ENCODE measurements at places on chromosomes 6 and 20.

DNA sequence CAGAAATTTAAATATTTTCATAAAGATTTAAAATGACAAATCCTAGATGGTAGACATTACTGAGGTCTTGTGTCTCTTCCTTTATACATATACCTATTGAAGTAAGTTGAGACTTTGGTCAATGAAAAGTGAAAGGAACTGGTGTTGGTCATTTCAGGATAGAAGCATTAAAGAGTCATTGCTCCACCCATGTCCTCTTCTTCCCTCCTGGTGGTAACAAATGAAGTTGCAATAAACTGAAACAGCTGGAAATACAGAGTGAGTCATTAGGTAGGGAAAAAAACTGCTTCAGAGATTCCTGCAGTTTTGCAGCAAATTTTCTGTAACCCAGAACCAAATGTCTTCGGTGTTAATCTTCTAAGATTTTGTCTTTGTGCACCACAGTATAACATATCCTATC is 448.0 kb downstream of the EYS start:
- no peak for DNase-seq

- DNase-seq, result no peak
Observed at GRCh38 chr20:4369798-4370124, 351.9 kb upstream of the PRND start.

DNA sequence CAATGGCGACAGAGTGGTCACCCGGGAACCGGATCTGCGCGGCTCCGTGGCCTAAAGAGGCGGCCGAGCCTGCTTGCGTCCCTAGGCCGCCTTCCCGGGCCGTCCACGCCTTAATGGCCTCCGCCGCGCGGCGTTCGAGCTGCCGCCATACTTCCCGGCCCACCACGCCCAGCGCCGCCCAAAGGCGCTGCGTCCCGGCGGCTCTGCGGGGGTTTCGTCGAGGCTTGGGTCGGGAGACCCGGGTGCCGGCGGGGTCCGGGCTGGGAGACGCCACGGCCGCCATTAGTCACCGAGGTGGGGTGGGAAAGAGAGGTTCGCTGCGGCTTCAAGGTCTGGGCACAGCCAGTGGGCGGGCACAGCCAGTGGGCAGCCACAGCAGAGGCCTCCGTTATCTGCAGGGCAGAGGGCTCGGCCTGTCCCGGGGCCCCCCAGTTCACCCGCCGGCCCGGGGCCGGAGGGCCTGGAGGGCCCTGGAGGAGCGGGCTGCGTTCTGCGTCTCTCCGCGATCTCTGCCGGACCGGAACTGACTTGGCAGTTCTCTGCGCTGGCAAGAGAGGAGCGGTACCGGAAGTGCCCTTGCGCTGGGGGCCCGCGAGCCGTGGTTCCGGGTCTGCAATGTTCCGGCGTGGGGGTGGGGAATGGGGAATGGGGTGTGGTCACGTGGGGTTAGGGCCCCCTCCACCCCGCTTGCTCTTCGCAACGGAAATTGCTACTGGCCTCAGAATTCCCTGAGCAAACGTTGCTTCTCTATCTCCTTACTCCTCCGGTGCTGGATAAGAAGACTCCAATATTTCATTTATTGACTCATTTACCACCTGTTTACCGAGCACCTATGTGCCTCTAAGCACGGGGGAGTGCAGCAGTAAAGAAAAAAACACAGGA is 82.3 kb downstream of the CNBD2 start:
- peak; percentile 90 for DNase-seq

DNA sequence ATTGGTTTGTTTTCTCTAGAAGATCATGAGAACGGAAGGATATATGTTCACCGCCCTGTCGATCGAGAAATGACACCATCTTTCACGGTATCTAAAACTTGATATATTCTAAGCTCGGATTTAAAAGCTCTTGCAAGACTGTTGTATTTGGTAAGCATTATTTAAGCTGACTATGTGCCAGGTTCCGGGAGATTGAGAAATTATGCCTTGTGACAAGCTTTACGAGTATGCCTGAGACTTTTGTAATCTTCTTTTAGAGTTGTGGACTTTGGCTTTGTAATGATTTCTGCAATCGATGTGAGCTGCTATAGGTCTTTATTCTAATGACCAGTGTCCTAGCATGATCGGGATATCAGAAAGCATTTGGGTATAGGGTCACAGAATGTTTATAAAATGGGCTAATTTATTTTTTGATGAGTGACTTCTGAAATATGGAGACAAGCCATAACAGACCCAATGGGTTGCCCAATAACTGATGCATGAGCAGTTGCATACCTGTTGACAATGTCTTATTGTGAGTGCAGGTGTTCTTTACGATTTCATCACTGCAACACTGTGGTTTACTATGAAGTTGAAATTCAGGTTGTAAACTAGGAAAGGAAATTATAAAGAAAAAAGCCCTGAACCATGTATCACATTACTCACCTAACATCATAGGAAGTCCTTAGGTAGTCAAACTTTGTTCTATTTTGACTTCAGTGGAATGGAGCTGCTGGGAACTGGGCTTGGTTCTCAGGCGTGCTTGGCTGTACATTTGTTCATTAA is 14.0 kb downstream of the CDH26 start:
- DNase-seq, result no peak

- no peak for DNase-seq
Observed at GRCh38 chr20:49230561-49231133, 11.4 kb downstream of the DDX27 start.

GRCh38 chr20:51592564-51592963 is 50.0 kb upstream of the NFATC2 start:
- DNase-seq, result no peak

- DNase-seq, result no peak
Observed at GRCh38 chr6:139728876-139729427, 354.5 kb upstream of the CITED2 start.

DNA sequence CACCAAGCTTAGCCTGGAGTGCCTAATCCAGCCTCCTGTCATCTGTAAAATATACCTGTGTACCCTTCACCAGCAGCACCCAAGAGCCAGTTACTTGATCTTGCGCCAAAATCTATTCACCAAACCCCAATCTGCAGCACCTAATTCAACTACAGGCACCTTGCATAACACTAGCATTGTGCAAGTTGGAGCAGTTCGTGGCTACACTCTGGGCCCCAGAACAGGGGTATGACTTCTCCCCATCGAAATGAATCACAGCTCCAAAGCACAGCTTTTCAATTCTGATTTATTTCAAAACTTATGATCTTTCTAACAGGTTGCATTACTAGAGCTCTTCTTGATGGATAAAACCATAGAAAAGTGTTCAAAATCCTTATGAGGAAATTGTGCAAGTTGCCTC is 100.4 kb upstream of the TCF21 start:
- DNase-seq, result no peak

DNA sequence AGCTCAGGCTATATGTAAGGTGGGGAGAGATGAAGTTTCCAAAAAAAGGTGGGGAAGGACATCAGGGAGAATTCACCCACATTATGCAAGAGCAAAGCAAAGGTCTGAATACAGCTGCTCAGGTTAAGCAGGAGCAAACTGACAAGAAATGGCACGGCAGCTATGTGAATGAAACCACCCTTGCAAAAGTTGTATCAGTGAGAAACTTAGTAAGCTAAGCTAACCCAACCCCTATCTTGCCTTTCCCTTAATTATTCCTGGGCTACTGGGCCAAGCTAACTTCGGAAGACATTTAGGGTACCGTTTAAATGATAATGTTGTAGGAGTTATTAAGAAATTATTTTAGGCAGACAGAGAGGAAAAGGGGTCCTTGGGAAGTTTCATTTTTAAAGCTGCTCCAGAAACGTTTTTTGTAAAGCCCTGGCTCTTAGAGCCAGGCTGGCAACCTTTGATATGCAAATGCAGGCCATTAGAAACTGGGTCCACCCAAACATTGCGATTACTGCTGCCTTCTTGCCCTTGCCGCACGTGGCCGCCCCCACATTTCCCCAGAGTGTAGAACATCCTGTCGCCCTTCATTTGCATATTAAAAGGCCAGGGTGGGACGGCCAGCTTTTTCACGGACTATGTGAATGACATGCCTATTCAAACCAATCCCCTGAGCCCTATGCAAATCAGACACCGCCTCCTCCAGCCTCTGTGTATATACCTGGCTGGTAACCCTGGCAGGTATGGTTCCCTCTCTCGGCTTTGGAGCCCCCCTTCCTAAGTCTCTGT is 60.5 kb upstream of the SAMD5 start:
- no peak for DNase-seq

GRCh38 chr6:35356391-35356790 is 14.0 kb downstream of the PPARD start:
- no peak for DNase-seq

DNA sequence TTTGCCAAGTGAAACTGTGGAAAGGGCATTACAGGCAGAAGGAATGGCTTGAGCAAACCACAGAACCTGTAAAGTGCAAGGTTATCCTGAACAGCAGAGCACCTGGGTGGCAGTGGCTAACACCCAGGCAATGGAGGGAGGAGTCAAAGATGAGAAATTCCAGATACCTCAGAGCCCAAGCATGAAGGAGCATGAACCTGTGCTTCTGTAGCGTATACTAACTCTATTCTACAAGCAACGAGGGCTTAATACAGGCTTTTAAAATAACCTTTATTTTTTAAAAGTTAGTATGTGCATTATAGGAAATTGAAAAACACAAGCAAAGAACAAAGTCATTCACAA is 77.0 kb downstream of the CNBD2 start:
- no peak for DNase-seq

DNA sequence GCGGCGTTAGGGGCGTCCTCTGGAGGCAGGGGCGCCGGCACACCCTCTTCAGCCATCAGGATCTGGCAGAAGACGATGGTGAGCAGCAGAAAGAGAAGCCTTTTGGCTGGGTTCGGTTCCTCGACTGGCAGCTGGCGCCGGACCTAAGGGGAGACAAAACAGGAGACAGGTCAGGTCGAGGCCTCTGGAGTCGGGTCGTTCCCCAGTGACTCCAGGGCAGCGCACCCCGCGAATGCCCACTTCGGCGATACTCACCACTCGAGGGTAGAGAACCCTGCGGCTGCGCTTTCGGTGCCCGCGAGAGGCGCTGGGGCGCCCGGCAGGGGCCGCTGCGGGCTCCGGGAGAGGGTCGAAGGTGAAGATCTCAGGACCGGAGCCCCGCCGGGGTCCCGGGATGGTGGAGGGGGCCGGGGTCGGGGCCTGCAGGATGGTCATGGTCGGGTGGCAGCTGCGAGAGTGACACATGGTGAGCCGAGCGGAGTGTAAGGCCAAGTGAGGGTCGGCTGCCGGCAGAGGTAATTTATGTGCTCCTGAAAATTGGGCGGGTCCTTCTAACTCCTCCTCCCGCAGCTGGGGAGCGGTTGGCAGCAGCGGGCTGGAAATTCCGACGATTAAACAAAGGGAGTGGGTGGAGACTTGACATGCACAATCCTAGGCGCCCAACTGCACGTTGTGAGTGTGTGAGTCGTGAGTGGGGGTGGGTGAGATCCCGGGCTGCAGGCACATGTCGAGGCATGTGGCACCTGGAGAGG is at the start of gene IER3:
IER3 (minus strand) TSS at position 494 of the 752 bp plus-strand sequence; CDS start at position 465, 29 bp downstream.
- peak; percentile 97 for DNase-seq

DNA sequence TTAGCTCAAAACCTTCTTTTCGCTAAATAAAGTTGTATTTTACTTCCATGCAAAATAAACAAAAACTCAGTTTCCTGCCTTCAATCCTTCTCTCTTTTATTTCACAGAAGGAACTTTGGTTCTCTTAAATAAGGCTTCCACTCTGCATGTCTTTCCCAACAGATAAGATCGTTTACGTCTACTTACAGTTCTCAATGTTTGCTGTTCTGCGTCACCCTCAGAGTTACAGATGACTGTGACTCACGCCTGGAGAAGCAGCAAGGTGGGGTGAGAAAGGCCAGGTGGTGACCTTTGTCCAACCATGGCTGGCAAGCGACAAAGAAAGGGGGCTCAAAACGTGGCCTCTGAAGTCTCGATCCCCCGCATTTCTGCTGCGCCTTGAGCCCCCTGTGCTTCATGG is 51.4 kb upstream of the RPS6KA2 start:
- DNase-seq, result no peak

GRCh38 chr6:35377002-35377401 is 34.6 kb downstream of the PPARD start:
- DNase-seq, result no peak

- DNase-seq, result peak; percentile 28
Observed at GRCh38 chr6:134519465-134519864, 201.6 kb upstream of the SGK1 start.

- DNase-seq, result no peak
Observed at GRCh38 chr6:132961610-132962009, 147.2 kb downstream of the RPS12 start.

- DNase-seq, result no peak
Observed at GRCh38 chr20:24942679-24943078, 6.4 kb upstream of the CST7 start.

GRCh38 chr6:37019065-37019450 is 13.6 kb downstream of the FGD2 start:
- DNase-seq, result no peak

- DNase-seq, result no peak
Observed at GRCh38 chr6:25297823-25298522, 18.8 kb downstream of the CARMIL1 start.

GRCh38 chr6:44917430-44917829 is 410.7 kb upstream of the RUNX2 start:
- DNase-seq, result no peak

GRCh38 chr6:66499851-66500250 is 792.8 kb upstream of the EYS start:
- peak; percentile 5 for DNase-seq

DNA sequence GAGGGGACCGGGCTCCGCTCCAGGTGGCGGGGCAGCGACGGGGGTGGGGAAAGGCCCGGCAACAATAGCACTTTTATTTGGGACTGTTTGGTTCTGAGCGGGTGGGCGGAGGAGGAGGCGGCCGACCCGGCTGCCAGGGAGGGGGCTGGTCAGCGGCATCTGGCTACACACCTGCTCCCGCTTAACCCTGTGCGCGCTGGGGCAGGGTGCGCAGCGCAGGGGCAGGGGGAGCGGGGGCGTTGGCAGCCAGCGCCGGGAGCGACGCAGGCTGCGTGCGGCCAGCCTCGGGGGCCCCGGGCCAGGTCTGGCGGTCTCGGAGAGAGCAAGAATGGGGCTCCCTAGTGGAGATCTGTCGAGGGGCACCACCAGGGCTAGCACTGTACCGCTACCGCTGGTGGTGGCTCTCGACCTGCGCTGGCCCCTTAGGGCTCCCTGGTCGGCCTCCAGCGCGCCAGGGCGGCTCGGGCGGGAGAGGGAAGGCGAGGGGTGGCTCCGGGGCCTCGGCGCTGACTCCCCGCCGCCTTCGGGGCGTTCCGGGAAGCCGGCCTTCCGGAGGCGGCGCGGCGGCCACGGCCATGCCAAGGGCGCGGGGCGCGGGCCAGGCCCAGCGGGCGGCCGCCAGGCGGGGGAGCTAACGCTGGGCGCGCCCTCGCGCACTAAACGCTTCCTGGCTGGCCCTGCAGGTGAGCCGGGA is 92.4 kb downstream of the NCR2 start:
- no peak for DNase-seq

- DNase-seq, result no peak
Observed at GRCh38 chr6:112464901-112465665, 118.0 kb downstream of the RFPL4B start.

DNA sequence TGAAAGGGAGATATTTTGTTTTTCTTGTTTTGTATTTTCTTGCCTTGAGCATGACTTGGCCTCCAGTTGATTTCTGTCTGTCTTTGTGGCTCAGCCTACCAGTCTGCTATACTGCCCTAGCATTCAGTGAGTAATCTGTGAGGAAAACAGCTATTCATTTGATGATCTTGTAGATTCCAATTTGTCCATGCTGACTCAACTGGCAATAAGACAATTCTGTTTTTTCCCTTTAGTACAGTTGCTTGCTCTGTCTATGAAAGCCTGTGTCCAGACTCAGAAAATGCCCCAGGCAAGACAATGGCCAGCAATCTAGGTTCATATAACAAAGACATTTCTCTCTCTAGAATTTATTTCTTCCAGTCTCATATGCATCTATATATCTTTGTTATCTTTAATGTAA is 10.9 kb upstream of the SOX4 start:
- no peak for DNase-seq
